ENCODE measurements at places on chromosomes 12 and 14.

DNA sequence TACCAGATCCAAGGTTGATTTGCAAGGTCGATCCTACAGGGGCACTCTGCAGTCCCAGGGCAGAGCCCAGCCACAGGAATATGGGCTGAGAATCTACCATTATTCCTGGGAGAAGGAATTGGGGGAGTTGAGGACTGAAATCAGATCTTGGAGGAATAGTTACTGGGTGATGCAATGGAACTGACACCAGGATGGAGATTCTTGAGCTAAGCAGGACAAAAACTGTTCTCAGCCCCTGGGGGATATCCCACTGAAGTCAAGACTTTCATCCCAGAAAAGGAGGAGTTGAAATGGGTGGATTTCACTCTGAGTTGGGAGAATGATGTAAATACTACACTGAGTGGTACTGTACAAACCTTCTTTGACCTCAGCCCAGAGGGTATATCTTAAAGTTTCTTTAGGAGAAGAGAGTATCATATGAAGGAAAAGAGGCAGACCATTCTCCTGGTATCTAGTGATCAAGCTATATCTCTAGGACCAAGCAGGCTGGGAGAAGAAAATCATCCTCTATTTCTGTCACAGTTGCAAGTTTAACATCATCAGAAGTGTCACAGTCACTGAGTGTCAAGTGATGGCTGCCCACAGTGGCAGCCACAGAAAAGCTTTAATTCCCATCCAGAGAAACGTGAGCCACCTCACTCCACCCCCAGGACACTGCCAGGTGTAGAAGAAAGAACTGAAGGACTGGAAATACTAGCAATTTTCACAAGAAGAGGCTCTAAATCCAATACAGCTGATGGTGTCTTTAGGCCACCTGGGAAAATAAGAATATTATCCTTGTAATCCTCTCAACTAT lies 181.9 kb downstream of the NUAK1 start:
- no peak for DNase-seq

GRCh38 chr12:24081092-24081529 lies 131.6 kb upstream of the SOX5 start:
- DNase-seq = no peak

GRCh38 chr12:6279256-6279628 lies 31.2 kb upstream of the PLEKHG6 start:
- DNase-seq = no peak

DNA sequence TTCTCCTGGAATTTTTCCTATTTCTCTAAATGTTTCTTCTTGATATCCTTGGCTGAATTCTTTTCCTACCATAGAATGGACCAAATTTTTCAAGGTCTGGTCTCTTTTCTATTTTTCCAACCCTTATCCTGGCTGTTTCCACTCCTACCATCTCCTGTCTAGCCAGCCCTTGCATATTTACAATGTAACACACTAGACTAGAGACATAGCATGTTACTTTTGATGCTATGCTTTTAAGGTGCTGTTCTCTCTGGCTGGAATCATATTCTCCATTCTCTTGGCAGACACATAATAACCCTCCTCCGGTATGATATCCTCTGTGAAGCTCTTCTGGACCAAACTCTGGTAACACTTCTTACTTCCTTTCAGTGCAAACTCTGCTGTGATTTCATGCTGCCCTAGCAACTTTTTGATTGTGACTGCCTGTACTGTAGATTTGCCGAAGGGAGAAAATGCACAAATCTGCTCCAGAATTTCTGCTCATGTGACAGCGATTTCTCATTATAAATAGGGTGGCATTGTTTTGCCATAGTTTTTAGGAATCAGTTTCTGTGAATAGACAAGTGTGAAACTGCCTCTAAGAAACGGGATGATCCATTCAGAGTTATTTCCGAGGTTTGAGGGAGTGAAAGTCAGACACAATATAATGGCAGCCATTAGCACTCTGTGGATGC lies 284.4 kb downstream of the MDGA2 start:
- DNase-seq = no peak

- no peak for DNase-seq
Observed at GRCh38 chr12:46808955-46809697, 16.7 kb downstream of the SLC38A4 start.

DNA sequence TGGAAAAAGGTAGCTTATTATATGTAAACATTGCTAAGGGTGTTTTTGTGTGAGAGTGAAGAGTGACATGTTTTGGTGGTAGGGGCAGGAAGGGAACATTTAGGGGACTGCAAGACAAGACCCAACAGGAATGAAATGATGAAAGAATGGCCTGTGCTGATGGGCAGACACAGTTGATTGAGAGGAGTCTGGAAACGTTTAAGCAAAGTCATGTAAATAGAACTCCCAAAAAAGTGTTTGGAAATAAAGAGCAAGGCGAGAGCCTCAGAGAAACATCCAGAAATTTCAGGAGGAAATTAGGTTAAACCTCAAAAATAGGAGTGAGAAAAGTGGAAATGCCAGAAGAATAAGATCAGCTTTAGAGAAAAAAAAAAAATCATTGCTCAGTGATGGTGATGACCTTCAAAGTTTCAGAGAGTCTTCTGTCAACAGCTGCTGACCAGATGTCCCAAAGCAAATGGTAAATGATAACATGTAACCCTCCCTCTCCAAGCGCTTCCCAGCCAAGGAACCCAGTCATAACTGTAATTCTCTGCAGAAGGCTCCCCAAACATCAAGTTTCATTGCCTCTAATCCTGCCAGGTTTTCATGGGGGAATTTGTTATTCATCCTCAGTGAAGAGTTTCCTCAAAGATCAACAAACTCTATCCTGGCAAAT lies 223.2 kb upstream of the FAR2 start:
- no peak for DNase-seq

DNA sequence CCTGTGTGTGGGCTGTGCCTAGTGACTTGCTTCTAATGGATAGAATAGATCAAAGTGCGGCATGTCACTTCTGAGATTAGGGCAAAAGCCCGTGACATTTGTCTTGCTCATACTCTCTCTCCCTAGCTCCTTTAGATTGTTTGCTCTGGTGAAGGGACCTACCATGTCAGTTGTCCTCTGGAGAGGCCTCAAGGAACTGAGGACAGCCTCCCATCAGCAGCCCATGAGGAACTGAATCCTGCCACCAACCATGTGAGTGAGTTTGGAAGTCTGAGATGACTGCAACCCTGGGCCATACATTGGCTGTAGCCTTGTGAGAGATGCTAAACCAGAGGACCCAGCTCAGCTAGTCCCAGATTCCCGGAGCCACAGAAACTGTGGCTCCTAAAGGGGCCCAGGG lies 101.6 kb upstream of the ESRRB start:
- no peak for DNase-seq

GRCh38 chr14:100299238-100299560 lies 7.0 kb downstream of the SLC25A29 start:
- DNase-seq = no peak

- DNase-seq = no peak
Observed at GRCh38 chr12:127729381-127729780, 537.6 kb upstream of the TMEM132C start.

- DNase-seq = no peak
Observed at GRCh38 chr12:122838841-122839240, 3.6 kb downstream of the HIP1R start.

DNA sequence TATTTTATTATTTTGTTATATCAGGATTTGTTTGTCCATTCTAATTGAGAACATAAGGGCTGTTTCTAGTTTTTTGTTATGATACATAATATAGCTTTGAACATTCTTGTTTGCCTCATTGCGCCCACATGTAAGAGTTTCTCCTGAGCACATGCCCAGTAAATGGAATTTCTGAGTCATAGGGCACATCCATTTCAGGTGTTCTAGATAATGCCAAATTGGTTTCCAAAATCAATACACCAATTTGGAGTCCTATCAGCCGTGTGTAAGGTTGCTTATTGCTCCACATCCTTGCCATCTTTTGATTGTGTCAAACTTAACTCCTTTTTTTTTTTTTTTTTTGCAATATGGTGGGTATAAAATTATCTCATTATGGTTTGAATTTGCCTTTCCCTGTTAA lies 97.9 kb upstream of the RESF1 start:
- DNase-seq = no peak

GRCh38 chr12:71160585-71160984 lies 2.8 kb upstream of the TSPAN8 start:
- no peak for DNase-seq

DNA sequence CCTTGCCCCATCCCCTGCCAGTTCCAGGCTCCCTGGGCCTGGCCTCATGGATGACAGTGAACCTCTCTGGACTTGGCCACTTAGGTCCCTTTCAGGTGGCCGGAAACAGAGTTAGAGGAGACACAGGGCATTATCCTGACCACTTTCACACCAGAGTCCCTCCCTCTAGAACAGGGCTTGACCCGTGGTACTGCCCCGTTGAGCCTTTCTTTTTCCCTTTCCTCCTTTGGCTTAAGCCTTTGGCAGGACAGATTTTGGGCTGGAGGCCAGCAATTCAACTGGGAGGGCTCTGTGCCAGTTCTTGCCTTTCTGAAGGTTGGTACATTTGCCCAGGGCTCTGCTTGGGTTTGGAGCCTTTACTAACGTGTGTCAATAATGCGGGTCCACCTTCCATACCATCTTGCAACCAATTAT lies 22.8 kb downstream of the TPCN1 start:
- DNase-seq = no peak
